ENCODE measurements at places on chromosomes 4 and X. TPM values are rescaled to one million over a fixed set of nuclear protein-coding genes. Genes with fewer than 3 reads are reported as not detected.

- no peak for DNase-seq
- H3K4me1 ChIP-seq = no peaks in the 10 kb centered on the region
- H3K36me3 ChIP-seq = no peaks in the 10 kb centered on the region
- H3K27me3 ChIP-seq = no peaks in the 10 kb centered on the region
Measured at GRCh38 chr4:187108845-187109244, 385.2 kb upstream of the FAT1 start.

The CLDN2 gene
- total RNA-seq = not detected

The ETNPPL gene
- total RNA-seq = not detected

The CXCL1 gene
- not detected for total RNA-seq

The LRBA gene
- total RNA-seq = 59.2 TPM

- H3K4me1 ChIP-seq = no peaks in the 10 kb centered on the region
- no peaks in the 10 kb centered on the region for H3K27me3 ChIP-seq
- H3K27ac ChIP-seq = no peak overlapping the region
- no peak for DNase-seq
- H3K36me3 ChIP-seq = peaks cover 2% of the 10 kb centered on the region
Measured at GRCh38 chr4:112371361-112371760, 74.2 kb downstream of the ALPK1 start.

DNA sequence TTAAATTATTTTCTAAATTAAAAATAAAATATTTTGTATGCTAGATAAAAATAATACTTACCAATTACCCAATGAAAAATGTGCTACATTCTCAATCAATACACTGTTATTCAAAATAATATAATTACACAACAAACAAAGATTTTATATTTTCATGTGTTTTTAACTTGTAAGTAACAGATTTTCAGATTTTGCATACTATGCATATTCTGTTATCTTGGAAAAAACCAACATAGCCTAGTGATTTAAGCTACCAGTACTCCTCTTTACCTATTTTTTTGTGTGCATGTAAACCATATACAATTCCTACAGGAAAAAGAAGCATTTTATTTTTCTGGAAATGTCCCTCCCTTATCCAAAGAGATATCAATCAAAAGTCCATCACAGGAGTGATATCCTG, 10.0 kb upstream of the GNRHR start:
- no peak for DNase-seq
- H3K4me1 ChIP-seq = peaks cover 5% of the 10 kb centered on the region
- H3K27me3 ChIP-seq = no peaks in the 10 kb centered on the region
- no peak overlapping the region for H3K4me3 ChIP-seq
- peaks cover 2% of the 10 kb centered on the region for H3K36me3 ChIP-seq
- H3K27ac ChIP-seq = no peak overlapping the region

GRCh38 chrX:16573781-16574180, 76.2 kb upstream of the S100G start:
- no peak overlapping the region for H3K27ac ChIP-seq
- no peaks in the 10 kb centered on the region for H3K36me3 ChIP-seq
- no peaks in the 10 kb centered on the region for H3K27me3 ChIP-seq
- H3K4me1 ChIP-seq = no peaks in the 10 kb centered on the region

The CFI gene
- not detected for total RNA-seq

DNA sequence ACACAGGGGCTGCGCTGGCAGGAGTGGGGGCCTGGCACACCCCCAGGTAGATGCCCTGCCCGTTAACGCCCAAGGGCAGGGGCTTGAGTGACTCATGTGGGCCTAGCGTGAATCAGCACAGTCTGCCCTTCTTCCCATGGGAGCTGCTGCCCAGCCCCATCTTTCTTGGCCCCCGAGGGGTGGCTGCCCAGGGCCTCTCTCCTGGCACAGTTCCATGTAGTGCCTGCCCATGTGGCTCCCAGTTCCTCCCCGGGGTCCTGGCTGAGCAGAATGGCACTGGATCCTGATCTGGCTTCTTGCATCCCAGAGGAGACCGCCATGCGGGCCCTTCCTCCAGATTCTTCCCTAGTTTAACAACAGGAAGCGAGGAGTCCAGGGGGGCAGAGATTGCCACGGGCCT, 2.1 kb upstream of the AVPR2 start:
- H3K27me3 ChIP-seq = no peaks in the 10 kb centered on the region
- H3K4me1 ChIP-seq = peaks cover 36% of the 10 kb centered on the region
- H3K4me3 ChIP-seq = no peak overlapping the region
- H3K27ac ChIP-seq = no peak overlapping the region
- no peaks in the 10 kb centered on the region for H3K36me3 ChIP-seq
- DNase-seq = no peak

DNA sequence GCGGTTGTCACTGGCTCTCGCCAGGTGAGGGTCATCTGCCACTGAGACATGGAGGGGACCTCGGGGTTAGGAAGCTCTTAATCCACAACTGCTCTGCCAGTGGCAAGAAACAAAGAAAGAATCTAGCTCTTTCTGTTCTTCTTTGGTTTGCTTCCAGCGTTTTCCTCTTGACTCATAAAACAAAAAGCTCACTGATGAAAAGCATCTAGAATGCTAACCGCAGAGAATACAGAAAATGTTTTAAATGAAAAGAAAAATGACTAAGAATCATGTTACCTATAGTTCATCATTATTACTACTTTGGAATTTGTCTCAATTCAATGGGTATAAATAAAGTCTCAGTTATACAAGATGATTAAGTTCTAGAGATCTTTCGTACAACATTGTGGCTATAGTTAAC, 274.8 kb upstream of the TENM3 start:
- H3K36me3 ChIP-seq = no peaks in the 10 kb centered on the region
- H3K4me3 ChIP-seq = no peak overlapping the region
- H3K27me3 ChIP-seq = no peaks in the 10 kb centered on the region
- H3K4me1 ChIP-seq = no peaks in the 10 kb centered on the region
- no peak for DNase-seq

The SMARCA1 gene
- total RNA-seq = 0.21 TPM

DNA sequence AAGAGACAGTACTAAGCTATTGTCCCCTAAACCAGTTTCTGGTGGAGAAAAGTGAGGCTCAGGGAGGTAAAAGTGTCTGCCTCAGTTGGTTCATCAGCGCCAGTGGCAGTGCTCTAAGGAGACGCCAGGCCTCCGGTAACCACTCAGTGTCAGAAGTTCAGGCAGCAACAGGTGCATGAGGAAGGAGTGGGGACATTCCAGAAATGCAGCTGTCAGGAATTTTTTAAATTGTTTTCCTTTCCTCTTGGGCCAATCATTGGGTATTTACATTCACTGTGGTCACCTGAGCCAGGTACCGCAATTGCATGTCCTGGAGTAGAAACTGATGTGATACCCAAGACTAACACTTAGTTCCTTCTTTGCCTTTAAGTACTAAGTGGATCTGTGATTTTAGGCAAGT, 40.2 kb upstream of the HS3ST1 start:
- no peaks in the 10 kb centered on the region for H3K27me3 ChIP-seq
- no peak overlapping the region for H3K4me3 ChIP-seq
- peaks cover 1% of the 10 kb centered on the region for H3K36me3 ChIP-seq
- no peak overlapping the region for H3K27ac ChIP-seq
- DNase-seq = no peak

DNA sequence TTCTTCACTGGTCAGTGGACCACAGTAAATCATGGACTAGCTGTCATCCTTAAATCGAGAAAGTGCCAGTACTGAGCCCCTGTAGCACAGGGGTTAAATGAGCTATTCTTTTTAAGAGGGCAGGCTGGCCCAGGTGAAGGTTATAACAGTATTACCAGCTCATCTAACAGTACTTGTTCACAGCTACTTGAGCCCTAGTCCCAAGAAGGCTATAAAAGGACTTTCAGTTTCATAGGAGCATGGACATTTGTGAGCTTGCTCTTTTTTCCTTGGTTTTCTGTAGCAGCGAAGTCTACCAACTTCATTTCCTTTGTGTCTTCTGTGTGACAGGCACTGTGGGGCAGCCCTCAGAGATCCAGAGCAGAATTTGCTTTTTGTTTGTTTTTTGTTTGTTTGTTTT, 61.0 kb downstream of the ARX start:
- no peak for DNase-seq
- no peak overlapping the region for H3K27ac ChIP-seq
- H3K4me1 ChIP-seq = no peaks in the 10 kb centered on the region
- no peak overlapping the region for H3K4me3 ChIP-seq

GRCh38 chr4:71639380-71639779, 144.5 kb downstream of the GC start:
- no peak overlapping the region for H3K4me3 ChIP-seq
- no peak for DNase-seq
- H3K36me3 ChIP-seq = no peaks in the 10 kb centered on the region
- H3K27me3 ChIP-seq = peaks cover 14% of the 10 kb centered on the region

GRCh38 chr4:8614365-8615193, 22.0 kb downstream of the CPZ start:
- no peak overlapping the region for H3K4me3 ChIP-seq
- no peaks in the 10 kb centered on the region for H3K4me1 ChIP-seq
- no peaks in the 10 kb centered on the region for H3K27me3 ChIP-seq

DNA sequence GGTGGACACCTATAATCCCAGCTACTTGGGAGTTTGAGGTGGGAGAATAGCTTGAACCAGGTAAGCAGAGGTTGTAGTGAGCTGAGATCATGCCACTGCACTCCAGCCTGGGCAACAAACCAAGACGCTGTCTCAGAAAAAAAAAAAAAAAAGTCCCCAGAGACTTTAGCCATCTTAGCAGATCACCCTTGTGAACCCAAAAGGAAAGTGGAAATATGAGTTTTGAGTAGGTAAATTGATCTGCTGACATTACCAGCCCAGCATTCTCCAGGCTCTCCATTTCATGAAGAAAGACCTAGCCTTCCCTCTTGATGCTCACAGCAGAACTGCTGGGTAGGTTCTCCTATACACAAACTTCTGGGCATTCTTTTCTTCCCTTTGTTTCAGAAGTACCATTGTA, 24.5 kb upstream of the HNRNPD start:
- no peak overlapping the region for H3K4me3 ChIP-seq
- no peak overlapping the region for H3K27ac ChIP-seq
- no peaks in the 10 kb centered on the region for H3K4me1 ChIP-seq
- H3K36me3 ChIP-seq = no peaks in the 10 kb centered on the region
- DNase-seq = no peak

DNA sequence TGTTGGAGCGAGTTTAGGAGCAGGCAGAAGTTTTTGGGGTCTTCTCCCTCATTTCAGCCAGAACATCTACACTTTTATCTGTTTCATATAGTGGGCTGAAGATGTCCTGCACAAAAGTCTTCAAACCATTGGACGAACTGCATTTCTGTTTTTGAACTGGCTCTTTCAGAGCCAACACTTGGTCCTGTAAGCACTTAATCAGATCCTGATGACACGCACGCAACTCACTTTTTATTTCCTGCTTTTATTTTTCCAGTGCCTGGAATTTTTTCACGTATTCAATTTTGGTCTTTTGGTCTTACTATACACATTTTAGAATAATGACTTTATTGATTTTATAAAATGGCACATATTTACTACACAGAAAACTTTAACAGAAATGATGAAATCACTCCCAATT, 40.2 kb upstream of the NKX3-2 start:
- no peak overlapping the region for H3K27ac ChIP-seq
- no peak overlapping the region for H3K4me3 ChIP-seq
- no peak for DNase-seq
- peaks cover 37% of the 10 kb centered on the region for H3K36me3 ChIP-seq
- no peaks in the 10 kb centered on the region for H3K4me1 ChIP-seq

- no peak overlapping the region for H3K27ac ChIP-seq
- no peak for DNase-seq
- H3K36me3 ChIP-seq = no peaks in the 10 kb centered on the region
- no peak overlapping the region for H3K4me3 ChIP-seq
Measured at GRCh38 chr4:73859614-73860088, 6.6 kb downstream of the PF4V1 start.

DNA sequence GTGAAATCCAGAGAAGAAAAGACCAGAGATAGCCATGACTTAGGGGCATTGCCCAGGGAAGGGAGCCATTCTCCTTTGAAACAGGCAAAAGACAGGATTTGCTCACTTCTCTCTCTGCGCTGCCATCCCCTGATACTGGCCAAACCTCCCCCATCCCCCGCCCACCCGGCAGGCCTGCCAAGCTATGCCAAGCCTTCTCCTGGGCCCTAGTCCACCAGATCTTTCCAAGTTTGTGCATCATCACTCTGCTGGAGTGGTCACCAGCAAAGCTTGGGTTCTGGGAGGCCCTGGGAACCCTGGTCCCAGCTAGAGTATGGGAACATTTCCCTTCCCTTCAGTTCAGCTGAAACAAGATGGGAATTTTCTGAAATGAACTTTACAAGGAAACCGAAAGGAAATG, 18.4 kb downstream of the EFNB1 start:
- no peak for DNase-seq
- no peak overlapping the region for H3K4me3 ChIP-seq
- no peaks in the 10 kb centered on the region for H3K36me3 ChIP-seq

- no peak overlapping the region for H3K27ac ChIP-seq
- DNase-seq = no peak
- no peak overlapping the region for H3K4me3 ChIP-seq
- H3K27me3 ChIP-seq = no peaks in the 10 kb centered on the region
Measured at GRCh38 chrX:41314881-41315280, 19.1 kb upstream of the DDX3X start.

- H3K4me3 ChIP-seq = peak overlapping the region; percentile 87
- H3K27me3 ChIP-seq = no peaks in the 10 kb centered on the region
- H3K36me3 ChIP-seq = peaks cover 11% of the 10 kb centered on the region
- DNase-seq = no peak
- peaks cover 27% of the 10 kb centered on the region for H3K4me1 ChIP-seq
- peak overlapping the region; percentile 47 for H3K27ac ChIP-seq
Measured at GRCh38 chr4:15006416-15007024, 4.2 kb downstream of the CPEB2 start.

- H3K4me3 ChIP-seq = no peak overlapping the region
- no peak overlapping the region for H3K27ac ChIP-seq
- no peaks in the 10 kb centered on the region for H3K36me3 ChIP-seq
- no peaks in the 10 kb centered on the region for H3K27me3 ChIP-seq
- no peaks in the 10 kb centered on the region for H3K4me1 ChIP-seq
Measured at GRCh38 chrX:13605611-13606010, 36.2 kb downstream of the EGFL6 start.

- H3K27ac ChIP-seq = no peak overlapping the region
- H3K27me3 ChIP-seq = no peaks in the 10 kb centered on the region
- no peaks in the 10 kb centered on the region for H3K36me3 ChIP-seq
- no peak overlapping the region for H3K4me3 ChIP-seq
Measured at GRCh38 chr4:189659287-189659686, 281.4 kb upstream of the FRG1 start.

The CAPN6 gene
- not detected for total RNA-seq

The HSFX3 gene
- total RNA-seq = not detected

- peaks cover 6% of the 10 kb centered on the region for H3K27me3 ChIP-seq
- H3K4me3 ChIP-seq = no peak overlapping the region
- no peak overlapping the region for H3K27ac ChIP-seq
- no peaks in the 10 kb centered on the region for H3K4me1 ChIP-seq
- no peak for DNase-seq
Measured at GRCh38 chr4:155510771-155511170, 134.0 kb upstream of the MAP9 start.

The CCDC158 gene
- total RNA-seq = not detected

DNA sequence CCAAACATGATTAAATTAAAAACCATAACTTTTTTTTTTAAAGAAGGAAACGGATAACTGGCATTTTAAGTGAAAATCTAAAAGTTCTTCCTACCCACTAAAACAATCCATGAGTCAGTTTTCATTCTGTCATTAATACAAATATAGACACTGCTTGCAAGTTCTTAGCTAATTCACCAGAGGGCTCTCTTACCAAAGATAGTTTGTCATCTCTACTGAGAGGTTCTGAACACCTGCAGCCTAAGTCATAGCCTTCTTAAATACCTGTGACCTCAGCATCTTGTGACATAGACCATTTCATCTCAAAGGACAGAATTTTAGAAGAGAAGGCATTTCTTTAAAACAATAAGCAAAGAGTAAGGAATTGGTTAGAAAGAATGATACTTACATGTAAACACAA, 65.3 kb upstream of the FAM120C start:
- H3K27me3 ChIP-seq = peaks cover 2% of the 10 kb centered on the region
- no peak overlapping the region for H3K27ac ChIP-seq
- H3K4me3 ChIP-seq = no peak overlapping the region
- H3K4me1 ChIP-seq = no peaks in the 10 kb centered on the region

All from activated CD4-positive, alpha-beta T cell treated with anti-CD3 and anti-CD28 coated beads for 36 hours (primary cell).